Neuronal stem cell (in vitro differentiated cells): ENCODE measurements at places on chromosomes 2 and 18.

GRCh38 chr18:44689736-44690135, 9.0 kb downstream of the SETBP1 start:
- DNase-seq = no peak

GRCh38 chr2:217277646-217278398, 418.0 kb upstream of the TNP1 start:
- DNase-seq = no peak

GRCh38 chr2:217054791-217055190, 194.9 kb upstream of the TNP1 start:
- DNase-seq = no peak

DNA sequence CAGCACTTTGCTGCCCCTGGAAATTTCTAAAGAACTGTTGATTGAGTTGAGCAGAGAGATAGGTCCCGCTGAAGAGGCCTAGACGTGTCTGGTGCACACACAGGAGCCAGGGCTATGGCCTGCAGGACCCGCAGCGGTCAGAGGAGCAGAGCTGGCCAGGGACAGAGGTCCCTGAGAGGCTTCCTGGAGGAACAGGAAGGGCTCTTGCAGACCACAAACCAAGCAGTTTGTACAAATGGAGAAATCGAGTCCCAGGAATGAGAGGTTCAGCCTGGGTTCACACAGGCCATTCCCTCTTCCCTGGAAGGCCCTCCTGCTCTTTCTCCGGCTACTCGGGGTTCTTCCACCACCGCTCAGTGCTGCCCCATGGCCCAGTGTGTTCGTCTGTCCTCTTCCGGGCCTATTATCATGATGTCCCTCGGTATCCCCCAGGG, 1.2 kb upstream of the BIN1 start:
- DNase-seq = no peak

- no peak for DNase-seq
These were observed 185.8 kb downstream of the ANKRD44 start for GRCh38 chr2:197124639-197125390.

- DNase-seq = no peak
These were observed 850 bp downstream of the DNAJB2 start for GRCh38 chr2:219279916-219280516.

- no peak for DNase-seq
These were observed 863.4 kb upstream of the KLHL29 start for GRCh38 chr2:22521620-22522019.

- DNase-seq = no peak
These were observed 51.2 kb downstream of the SPIRE1 start for GRCh38 chr18:12606592-12607315.

DNA sequence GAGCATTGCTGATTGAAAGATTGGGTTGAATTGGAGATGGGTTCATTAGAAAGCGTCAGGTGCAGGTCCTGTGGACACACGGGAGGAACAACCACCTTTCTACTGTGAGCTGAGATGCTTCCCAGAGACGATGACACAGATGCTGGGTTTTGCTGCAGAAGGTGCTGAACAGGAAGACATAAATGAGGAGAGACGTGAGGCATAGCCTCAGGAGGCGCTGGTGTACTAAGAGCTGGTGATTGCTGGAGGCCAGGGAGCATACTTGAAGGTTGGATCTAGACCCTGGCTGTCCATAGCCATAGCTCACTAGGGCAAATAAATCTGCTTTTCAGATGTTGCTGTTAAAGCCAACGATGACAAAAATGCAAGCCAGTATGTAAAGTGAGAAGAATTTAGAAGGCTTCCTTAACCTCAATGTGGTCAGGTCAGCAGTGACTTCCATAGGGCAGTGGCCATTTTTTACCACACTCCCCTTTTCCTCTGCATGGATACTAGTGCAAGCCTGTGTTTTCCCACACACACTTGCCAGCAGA, 153.7 kb downstream of the SOX11 start:
- DNase-seq = no peak

- DNase-seq = no peak
These were observed 39.9 kb downstream of the TMEM247 start for GRCh38 chr2:46519265-46519664.

- DNase-seq = no peak
These were observed 43.5 kb downstream of the KCTD1 start for GRCh38 chr18:26504831-26505230.

GRCh38 chr18:8744038-8744437, 38.7 kb downstream of the MTCL1 start:
- no peak for DNase-seq

DNA sequence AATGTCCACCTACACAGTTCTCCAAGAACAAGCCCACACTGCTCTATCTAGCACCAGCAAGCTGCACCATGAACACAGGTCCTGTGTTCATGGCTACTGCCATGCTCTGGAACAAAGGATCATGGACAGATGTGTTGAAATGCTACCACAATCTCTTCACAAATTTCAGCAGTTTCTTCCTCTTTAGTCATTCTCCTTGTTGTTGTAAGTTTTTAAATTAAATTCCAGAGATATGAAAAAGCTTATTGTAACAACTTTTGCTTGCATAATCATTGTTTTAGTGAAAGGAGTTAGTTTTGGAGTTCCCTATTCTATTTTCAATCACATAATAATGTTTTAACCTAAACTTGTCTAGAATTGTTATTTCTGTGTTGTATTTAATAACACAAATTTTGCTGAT, 17.2 kb upstream of the NAPG start:
- DNase-seq = no peak

DNA sequence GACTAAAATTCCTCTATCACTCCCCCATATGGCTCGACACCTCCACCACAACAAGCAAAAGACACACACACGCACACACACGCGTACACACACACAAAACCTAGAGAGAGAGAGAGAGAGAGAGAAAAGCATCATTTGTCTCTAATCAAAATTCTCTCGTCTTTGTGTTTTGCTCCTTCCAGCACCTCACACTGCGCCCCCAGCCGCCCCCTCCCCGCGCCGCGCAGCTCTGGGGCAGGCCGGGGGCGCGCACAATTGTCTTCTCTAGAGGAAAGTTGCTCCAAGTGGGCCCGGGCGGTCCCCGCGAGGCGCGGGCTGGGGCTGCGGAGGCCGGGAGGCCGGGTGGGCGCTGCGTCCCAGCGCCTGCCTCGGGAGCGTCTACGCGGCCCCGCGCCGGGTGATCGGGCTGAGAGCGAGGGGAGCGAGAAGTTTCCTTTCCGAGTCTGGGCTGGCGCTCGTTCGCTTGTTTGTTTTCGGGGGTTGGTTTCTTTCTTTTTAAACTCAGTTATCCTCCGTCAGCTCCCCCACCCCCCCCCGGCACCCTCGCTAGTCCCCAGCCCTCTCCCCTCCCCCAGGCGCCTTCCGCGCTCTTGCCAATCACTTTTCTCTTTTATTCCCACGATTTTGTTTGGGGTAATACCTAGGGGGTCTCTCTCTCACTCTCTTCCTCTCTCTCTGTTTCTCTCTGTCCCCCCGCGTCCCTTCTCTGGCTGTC, 4.1 kb downstream of the ZEB2 start:
- DNase-seq = no peak

DNA sequence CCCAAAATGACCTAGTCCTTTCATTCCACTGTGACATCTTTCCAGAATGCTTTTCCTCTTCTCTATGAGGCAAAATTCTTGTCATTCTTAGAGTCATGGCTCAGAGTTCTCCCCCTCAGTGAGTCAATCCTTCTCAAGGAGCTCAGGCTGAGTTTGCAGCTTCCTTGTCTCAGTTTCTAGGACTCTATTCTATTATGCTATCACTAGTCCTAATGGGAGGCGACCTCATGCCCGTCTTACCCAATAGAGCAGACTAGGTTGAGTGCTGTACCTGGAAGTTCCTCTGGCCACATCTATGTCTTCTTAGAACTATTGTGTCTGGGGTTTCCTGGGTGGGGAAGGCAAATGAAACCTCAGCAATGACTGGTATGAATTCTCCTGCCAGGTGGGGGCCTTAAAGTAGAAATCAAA, 51.5 kb downstream of the HAUS1 start:
- no peak for DNase-seq

- DNase-seq = no peak
These were observed 49.4 kb downstream of the ETAA1 start for GRCh38 chr2:67446491-67446911.

GRCh38 chr2:46651363-46652099, 172.2 kb downstream of the TMEM247 start:
- DNase-seq = no peak

DNA sequence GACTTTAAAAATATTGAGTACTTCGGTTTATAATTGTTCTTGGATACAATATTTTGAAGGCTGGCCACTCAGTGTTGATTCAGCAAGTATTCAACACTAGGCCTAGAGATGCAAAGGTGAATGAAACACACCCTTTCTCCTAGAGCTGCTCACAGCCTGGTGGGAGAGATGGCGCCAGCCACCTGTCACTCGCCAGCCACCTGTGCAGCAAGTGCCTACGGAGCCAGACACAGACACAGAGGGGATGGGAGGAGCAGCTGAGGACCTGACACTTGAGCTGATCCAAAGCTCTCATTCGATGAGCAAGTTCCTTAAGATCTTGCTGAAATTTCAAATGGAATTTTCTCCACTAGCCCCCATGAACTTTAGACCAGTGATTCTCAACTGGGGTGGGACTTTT, 151.1 kb upstream of the RIOK3 start:
- no peak for DNase-seq

GRCh38 chr2:177352441-177353186, 40.0 kb upstream of the AGPS start:
- DNase-seq = no peak

GRCh38 chr18:36212301-36213171, 25.2 kb downstream of the MOCOS start:
- no peak for DNase-seq

- no peak for DNase-seq
These were observed 6.0 kb downstream of the NEMP2 start for GRCh38 chr2:190528521-190529001.

GRCh38 chr18:48548011-48548771, 9.4 kb downstream of the CTIF start:
- DNase-seq = no peak

- DNase-seq = no peak
These were observed 440.2 kb upstream of the ST6GAL2 start for GRCh38 chr2:107325981-107326786.

DNA sequence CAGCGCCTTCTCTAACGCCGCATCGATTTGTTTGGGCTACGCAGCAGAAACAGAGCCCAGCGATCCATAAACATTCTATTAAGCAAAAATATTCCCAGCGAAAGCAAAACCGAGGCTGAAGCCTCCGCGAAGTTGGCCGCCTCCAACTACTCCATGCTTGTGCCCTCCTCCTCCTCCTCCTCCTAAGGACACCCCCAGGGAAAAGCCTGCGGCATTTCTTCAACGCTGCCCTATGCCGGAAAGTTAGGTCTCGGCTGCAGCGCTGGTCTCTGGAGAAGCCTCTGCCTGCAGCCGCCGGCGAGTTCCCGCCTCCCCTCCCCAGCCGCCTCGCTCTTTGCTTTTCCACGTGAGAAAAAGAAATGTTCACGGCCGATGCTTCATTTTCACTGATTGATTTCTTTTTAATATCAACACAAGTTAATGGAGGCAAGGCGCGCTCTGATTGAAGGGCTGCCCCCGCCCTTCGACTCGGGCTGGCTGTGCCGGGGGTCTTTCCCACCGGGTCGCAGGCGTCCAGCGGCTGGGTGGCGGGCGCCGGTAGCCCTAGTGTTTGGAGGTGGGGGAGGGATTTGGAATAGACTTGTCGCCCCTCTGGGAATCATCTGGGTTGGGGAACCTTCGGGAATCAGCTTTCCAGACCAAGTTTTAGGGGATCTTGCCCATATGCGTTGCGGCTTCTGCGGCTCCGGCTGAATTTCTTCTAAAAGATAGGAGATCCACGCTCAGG, 3.9 kb downstream of the NRP2 start:
- DNase-seq = no peak

DNA sequence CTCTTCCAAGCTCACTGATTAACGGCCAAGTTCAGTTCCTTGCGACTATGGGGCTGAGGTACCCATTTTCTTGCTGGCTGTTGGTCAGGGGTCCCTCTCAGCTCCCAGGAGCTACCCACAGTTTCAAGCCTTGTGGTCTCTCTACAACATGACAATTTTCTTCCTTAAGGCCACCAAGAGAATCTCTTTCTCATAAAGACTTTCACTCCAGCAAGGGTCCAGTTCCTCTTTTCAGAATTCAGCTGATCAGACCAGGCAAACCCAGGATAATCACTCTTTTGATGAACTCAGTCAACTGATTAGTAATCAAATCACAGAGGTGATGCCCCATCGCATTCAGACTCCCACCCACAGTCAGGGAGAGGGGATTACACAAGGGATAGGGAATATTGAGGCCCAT, 129.7 kb downstream of the IRS1 start:
- no peak for DNase-seq

- no peak for DNase-seq
These were observed 141.8 kb upstream of the BCL2L11 start for GRCh38 chr2:110978756-110979470.

GRCh38 chr2:70620020-70620419, 66.4 kb upstream of the TGFA start:
- DNase-seq = no peak

DNA sequence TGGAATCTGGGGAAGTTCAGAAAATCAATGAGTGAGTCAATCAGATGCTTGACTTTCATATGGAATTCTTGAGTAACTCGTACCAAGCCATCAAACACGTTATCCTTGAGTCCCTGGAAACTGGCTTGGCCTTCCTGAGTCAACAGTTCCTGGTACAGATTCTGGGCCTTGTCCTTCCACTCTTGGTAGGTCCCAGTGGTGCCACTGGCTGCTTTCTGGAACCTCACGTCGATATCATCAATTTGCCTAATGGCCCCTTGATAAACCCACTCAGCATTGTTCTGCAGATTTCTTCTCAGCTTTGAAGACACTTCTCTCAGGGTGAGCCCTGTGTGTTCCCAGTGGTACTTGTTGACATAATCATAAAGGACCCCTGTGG, 41.1 kb downstream of the APOB start:
- no peak for DNase-seq

DNA sequence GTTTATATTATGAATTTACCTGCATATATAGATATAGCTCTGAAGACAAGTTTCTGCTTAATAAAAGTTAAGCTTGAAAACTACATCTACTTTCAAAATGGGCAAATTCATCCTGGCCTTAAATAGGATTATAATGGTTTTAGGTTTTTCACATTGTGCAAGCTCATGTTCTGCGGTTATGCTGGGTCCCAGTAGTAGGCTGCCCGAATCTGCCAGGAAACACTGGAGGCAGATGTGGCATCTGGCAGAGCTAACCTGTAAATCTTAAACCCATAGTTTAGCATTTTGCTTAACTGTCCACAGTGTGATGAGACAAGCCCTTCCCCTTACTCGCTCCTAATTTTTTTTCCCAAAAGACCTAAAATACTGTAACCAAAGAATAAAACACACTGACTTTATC, 234.2 kb downstream of the TCF4 start:
- no peak for DNase-seq
